ENCODE measurements at places on chromosomes 13 and 19.

GRCh38 chr13:110616103-110617101, 1.1 kb downstream of the NAXD start:
- peak; percentile 54 for DNase-seq
- H3K27me3 ChIP-seq, result no peaks in the 10 kb centered on the region
- peaks cover 27% of the 10 kb centered on the region for H3K4me1 ChIP-seq

DNA sequence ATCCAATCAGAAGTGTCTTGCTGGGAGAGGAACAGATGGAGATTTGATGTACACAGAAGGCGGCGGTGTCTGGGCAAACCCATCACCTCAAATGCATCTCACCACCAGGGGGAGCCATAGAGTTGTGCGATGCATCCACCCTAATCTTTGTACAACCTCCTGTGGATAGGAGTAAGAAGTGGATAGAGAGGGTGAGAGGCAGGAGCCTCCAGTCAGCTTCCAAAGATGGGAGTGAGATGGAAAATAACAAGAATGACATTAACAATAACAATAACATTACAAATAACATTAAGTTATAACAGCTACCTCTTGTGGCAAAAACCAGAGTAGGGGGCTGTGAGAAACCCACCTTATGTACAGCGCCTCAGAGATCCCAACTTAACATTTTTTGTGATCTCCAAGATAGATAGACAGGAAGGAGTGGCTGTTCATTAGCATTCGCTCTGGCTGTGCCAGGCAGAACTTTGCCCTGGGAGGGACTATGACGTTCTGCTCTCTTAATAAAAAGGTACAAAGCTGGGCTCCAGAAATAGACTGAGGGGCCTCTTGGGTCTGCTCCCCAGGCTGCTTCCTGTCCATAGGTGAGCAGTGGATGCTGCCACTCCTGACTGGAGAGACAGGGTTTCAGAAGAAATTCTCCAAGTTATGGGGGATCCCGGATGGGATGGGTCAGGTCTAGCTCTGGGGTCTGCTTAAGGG, 5.2 kb upstream of the CEACAM18 start:
- H3K27ac ChIP-seq, result no peak overlapping the region
- DNase-seq, result peak; percentile 83
- H3K36me3 ChIP-seq, result no peaks in the 10 kb centered on the region
- peaks cover 29% of the 10 kb centered on the region for H3K4me1 ChIP-seq

- no peaks in the 10 kb centered on the region for H3K4me1 ChIP-seq
- H3K36me3 ChIP-seq, result no peaks in the 10 kb centered on the region
- DNase-seq, result no peak
- no peaks in the 10 kb centered on the region for H3K27me3 ChIP-seq
- no peak overlapping the region for H3K27ac ChIP-seq
These were observed 126.0 kb upstream of the ZNF507 start for GRCh38 chr19:32219392-32219791.

DNA sequence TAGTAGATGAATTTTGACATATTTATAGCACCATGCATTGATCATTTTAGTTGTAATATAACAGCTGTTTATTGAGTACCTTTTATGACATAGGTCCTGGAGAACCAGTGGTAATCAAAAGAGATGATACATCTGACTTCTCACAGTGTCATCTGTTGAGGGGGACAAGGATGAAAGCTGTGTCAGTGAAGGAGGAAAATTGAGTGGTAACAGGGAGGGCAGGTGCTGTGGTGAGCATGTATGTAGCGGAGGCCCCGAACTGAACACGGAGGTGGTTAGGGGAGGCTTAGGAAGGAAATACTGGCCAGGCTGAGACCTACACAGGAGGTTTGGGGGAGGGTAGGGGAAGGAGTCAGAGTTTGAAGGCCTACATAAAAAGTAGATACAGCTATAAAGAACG, 199.7 kb downstream of the GGACT start:
- DNase-seq, result no peak
- no peak overlapping the region for H3K4me3 ChIP-seq
- no peak overlapping the region for H3K27ac ChIP-seq
- H3K27me3 ChIP-seq, result no peaks in the 10 kb centered on the region
- no peaks in the 10 kb centered on the region for H3K36me3 ChIP-seq

DNA sequence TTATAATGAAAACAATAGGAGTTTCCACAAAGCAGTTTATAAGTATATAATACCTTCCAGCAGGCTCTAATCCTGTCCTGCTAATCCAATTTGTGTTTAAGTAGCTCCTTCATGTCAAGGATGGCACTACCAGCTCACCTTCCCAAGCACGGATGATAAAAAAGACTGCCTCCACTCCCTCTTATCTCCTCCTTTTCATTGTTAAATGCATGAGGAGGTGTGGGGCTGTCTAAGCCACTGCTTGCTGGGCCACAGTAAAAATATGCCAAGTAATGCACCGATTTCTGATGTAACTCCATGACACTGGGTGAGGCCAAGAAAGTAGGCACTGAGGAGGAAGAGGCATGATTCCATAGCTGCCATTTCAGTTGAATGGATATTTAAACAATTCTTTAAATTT, 193.1 kb downstream of the ZIC5 start:
- H3K36me3 ChIP-seq, result no peaks in the 10 kb centered on the region
- H3K4me3 ChIP-seq, result no peak overlapping the region
- H3K27ac ChIP-seq, result no peak overlapping the region
- H3K4me1 ChIP-seq, result peaks cover 7% of the 10 kb centered on the region

DNA sequence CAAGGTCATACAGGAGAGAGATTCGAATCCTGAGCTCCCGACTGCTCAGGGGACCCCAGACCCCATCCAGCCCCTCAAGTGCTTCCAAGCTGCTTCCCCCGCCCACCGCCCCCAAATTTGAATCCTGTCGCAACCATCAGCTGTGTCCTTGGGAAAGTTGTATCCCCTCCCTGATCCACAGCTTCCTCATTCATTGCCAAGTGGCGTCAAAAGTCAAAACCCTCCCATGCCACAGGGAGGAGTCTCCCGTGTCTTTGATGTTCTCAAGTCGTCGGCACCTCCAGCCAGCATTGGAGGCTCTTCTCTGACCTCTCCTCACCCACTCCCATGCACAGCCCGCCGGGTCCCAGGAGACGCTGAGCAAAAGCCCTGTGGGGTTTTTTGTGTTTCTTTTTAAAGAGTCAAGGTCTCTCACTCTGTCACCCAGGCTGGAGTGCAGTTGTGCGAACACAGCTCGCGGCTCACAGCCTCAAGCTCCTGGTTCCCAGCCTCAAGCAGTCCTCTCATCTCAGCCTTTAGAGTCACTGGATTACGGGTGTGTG, 2.8 kb upstream of the IFI30 start:
- peaks cover 1% of the 10 kb centered on the region for H3K36me3 ChIP-seq
- H3K27me3 ChIP-seq, result no peaks in the 10 kb centered on the region
- no peak overlapping the region for H3K27ac ChIP-seq
- DNase-seq, result no peak
- 0 out of 2 replicates have a peak, but pooled peaks cover 4% of the 10 kb centered on the region for H3K4me1 ChIP-seq

DNA sequence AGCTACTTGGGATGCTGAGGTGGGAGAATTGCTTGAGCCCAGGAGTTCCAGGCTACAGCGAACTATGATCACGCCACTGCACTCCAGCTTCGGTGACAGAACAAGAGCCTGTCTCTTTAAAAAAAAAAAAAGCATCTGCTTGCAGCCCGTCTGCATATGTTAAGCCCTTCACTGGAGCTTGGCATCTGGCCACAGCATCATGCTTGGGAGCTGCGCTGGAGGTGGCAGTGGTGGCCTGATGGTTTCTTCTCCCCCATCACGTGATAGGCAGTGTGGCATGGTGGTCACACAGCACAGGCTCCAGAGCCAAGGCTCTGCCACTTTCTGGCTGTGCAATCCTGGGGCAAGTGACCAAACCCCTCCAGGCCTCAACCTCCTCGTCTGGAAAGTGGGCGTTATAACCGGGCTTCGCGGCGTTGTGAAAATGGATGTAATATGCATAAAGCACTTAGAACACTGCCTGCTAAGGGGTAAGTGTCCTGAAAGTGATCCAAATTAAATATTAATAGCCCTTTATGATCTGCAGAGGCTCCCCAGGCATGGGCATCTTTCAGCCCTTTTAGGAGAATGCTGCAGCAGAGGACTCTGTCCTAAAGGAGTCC, 24.4 kb downstream of the MARK4 start:
- no peaks in the 10 kb centered on the region for H3K4me1 ChIP-seq
- no peak for DNase-seq
- no peaks in the 10 kb centered on the region for H3K27me3 ChIP-seq
- H3K27ac ChIP-seq, result no peak overlapping the region
- H3K36me3 ChIP-seq, result no peaks in the 10 kb centered on the region

- DNase-seq, result peak; percentile 65
- H3K27me3 ChIP-seq, result no peaks in the 10 kb centered on the region
- no peak overlapping the region for H3K4me3 ChIP-seq
These were observed 17.2 kb upstream of the DACT3 start for GRCh38 chr19:46678110-46678732.

DNA sequence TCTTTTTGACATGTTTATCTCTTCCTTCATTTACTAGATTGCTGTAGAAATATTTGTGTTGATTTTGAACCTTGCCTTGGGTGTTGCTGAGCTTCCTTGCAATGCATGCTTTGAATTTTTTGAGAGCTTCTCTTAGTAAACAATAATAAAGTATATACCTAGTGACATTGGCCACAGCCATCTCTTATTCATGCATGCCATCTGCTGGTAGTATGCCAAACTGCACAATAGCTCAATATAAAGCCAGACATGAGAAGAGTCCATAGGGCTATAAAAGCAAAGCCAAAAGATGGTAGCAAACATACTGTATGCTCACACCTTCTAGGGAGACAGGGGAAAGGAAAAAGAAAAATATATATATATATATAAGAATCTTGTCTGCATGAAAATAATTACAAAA, 18.9 kb upstream of the ZSCAN5A start:
- no peak overlapping the region for H3K4me3 ChIP-seq
- peak; percentile 70 for DNase-seq
- no peaks in the 10 kb centered on the region for H3K27me3 ChIP-seq
- no peaks in the 10 kb centered on the region for H3K36me3 ChIP-seq
- no peak overlapping the region for H3K27ac ChIP-seq
- H3K4me1 ChIP-seq, result no peaks in the 10 kb centered on the region

Data from Caco-2 (cell line).